MM.1S (cell line): ENCODE measurements at places on chromosomes 5 and 9.
A peak's percentile ranks its signal among the peaks of the same experiment; 100 is the strongest.

DNA sequence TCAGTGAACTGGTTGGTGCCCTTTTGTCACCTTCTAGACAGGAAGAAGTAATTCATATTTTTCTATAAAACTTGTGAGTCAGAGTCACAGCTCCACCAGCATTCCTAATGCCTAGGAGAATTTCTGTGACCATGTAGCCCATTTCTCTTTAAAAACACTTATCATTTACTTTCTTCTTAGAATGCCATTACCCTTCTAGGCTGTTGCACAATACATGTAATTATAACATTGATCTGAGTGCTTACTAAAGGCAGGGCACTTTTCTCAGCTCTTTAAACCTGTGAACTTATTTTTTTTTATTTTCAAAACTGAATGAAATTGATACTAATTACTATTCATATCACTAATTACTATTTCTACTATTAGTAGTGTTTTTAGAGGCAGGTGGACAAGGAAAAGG is 373.7 kb downstream of the TLE4 start:
- DNase-seq: no peak

DNA sequence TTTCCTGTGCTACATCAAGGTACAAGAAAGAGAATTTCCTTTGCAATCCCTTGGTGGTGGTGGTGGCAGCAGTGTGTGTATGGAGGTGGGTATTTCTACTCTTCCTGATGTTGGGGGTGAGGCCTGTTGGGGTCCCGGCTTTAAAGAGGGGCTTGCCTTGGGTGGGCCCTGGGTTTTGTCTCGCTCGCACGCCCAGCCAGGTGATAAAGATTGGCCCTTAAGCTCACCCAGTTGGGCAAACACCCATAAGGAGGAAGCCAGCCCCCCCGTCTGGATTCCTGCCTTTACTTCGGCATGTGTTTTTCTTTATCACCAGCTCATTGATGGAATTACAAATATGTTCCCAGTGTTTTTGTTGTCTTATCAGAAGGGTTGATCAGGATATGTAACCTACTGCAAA is 16.0 kb upstream of the SARDH start:
- DNase-seq: no peak

GRCh38 chr5:24644761-24645160 is at the start of gene CDH10:
TSS of gene CDH10 (minus strand) at chr5:24644978. CDS start at chr5:24593490, 51,488 bp downstream.
- DNase-seq: no peak

DNA sequence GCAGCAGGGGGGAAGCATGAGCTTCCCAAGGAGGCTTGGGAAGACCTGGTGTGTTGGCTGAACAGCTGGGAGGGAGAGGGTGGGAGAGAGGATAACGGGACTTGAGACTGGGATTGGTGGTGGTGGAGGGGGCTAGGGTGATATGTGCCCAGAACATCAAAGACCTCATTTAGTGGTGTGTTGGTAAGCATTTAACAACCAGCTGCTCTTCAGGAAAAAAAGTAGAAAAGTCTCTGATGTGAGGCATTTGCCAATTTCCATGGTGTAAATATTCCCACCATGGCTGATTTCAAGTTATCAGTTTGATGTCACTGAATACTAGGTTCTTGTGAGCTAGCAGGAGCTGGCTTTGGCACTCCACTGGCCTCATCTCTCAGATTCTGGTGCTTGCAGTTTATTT is 170.8 kb downstream of the MACROH2A1 start:
- DNase-seq: no peak

DNA sequence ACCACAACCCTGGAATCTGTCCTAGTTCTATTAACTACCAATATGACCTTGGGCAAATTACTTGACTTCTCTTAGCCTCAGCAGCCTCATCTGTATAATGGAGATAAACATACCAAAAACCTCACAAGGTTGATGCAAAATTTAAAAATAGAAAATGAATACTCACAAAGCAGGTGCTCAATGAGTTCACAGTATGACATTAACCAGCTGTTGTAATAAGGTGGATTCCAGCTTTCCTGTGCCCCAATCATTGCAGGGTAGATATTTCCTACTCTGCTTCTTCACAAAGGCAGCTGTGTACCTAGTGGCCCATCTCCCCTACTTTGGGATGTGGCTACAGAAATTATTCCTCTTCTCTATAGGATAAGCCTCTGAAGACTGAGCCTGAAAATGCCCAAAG is 8.8 kb downstream of the HTR4 start:
- DNase-seq: peak; percentile 38

DNA sequence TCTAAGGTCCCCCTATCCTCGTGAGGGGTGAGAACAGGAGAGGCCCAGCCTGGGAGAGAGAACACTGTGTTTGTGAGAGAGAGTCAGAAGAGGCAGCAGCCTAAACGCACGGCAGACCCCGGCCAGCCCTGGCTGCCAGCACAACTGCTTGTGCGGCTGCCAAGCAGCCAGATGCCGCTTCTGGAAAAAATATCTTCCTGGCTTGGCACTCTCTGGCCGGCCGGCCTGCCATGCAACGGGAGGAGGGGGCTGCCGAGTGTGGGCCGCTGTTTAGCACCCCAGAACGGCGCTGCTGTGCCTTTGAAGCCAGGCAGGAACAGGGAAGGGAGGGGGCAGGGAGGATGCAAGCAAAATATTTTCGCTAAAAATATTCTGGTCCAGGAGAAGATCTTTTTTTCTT is 105.0 kb downstream of the FGF18 start:
- DNase-seq: no peak

DNA sequence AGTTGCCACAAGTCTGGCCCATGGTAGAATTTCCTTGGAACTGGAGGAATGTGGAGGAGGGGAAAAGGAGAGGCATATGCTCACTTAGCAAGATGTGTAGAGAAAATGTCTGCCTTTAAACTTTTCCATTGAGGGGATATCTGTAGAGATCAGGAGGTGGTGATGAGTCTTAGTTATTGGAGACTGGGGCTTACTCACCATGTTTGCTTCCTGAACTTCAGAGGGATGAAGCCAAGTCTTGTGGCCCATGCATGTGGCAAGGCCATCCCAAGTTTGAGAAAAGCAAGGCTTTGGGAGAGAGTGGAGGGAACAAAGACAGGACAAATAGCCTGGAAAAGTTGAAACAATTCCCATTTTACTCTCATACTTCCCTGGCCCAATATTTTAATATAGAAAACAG is 124.5 kb downstream of the GDNF start:
- DNase-seq: no peak

DNA sequence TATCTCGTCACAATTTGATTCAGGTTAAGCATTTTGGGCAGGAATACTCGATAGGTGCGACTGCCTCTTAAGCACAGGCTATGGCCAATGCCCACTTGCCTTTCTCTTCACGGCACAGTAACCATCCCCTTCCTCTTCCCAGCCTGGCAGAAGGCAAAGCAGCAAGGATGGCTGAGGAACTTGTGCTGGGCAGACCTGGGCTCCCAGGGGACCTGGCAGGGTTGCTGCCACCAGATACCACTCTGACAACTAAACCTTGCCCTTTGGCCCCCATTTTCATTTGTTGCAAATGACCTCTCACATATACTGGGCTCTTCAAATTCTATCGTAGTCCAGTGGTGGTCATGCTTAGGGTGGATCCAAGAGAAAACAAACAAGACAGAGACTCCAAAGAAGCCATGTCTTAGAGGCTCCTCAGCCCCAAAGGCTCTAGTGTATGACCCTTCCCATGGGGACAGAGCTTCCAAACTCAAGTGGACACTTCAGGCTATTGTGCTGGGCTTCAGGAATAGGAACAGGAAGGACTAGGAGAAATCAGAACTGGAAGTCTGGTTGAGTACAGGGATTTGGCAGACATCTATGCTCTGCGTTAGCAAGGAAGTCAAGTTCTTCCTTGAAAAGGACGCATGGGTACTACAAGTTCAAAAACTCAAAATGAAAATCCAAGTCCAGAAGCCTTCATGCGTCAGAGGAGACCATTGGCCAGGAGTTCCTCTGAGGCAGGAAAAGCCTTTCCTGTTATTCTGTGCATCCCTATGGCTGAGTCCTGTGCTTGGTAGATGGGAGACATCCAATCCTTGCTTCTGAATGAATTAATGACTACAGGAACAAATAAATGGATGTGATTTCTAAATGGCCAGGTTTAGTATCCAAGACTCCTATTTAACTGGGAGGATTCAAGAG is 64.6 kb upstream of the PLPP1 start:
- DNase-seq: no peak

GRCh38 chr5:79936002-79936645 is 54.9 kb downstream of the MTX3 start:
- DNase-seq: no peak

- no peak for DNase-seq
Observed at GRCh38 chr5:11415751-11416150, 488.5 kb downstream of the CTNND2 start.

GRCh38 chr5:121688781-121689180 is 162.9 kb upstream of the FTMT start:
- no peak for DNase-seq

GRCh38 chr9:89788434-89788833 is 183.6 kb downstream of the GADD45G start:
- DNase-seq: no peak

DNA sequence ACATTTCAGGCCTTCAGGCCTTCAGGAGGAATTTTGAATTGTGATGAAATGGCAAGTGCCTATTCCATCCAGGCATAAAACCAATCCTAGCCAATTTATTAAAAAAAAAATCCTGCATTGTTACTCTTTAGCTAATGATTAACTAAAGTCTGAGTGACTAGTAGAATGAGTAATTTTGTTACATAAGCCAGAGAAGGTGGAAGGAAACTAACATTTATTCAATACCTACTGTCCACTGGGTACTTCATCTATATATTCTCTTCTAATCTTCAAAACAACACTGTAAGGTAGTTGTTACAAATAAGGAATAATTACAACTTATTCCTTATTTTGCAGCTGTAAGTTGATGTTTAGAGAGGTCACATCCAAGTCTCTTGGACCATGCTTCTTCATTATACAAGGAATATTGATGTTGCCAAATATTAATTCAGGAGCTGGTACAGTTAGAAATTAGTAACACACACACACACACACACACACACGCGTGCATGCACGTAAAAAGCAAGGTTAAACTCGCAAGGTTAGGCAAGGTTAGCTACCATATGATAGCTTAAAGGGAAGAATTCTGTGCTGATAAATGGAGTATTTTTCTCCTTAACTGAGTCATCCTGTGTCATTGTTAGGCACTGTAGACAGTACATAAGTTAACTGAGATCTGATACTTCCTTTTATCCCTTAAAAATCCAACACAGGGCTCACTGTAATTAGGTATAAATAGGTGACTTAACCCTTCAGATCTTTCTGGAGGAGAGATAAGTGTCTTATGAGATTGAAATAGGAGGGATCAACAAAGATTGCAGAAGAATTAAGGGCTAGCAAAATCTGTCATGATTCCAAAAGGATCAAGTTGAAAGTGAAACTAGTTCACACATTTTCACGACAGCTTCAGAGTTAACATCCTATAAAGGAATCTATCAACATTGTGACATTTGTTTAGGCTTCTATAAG is 596.9 kb downstream of the PDE4D start:
- DNase-seq: peak; percentile 18

DNA sequence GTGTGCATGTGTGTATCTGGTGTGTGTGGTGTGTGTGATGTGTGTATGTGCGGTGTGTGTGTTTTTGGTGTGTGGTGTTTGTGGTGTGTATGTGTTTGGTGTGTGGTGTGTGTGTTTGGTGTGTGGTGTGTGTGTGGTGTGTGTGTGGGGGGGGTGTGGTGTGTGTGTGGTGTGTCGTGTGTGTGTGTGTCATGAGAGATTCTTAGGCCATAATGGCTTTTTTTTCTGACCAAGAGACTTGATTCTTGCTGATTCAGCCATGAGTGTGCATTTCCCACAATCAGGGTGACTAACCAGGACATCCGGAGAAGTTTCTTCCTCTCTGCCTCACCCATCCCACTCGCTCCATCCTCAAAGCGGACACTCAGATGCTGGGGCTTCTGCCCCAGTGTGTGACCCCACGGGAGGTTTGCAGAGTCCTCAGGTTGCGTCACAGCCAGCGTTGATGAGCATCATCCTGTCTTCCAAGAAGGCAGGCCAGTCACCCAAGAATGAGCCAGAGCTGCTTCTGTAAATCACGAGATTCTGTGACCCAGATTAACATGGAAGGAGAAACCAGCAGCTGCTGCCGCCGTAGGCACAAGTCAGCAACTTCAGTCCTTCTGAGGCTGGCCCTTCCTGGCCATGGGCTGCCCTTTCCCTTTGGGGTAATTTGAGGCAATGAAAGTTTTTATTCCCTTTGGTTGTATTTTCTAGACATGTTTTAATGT is 12.5 kb upstream of the CTSL start:
- no peak for DNase-seq

DNA sequence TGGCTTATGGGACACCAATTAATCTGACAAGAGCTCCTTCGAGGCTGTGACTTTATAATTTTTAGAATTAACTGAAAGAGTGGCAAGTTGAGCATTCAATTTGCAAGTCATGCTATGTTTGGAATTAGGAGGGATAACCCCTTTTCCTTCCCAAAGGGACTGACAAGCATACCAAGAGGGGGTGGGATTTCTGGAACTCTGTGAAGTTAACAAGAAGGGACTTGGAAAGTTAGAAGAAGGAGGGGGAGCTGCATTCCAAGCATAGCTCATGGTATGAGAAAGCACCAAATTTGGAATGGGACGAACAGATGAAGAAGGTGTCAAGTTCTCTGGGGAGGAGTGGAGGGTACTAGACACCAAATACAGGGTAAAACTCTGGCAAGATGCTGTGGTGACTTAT is 8.9 kb upstream of the PALM2AKAP2 start:
- DNase-seq: no peak

GRCh38 chr9:95725045-95725444 is 150.4 kb upstream of the ERCC6L2 start:
- no peak for DNase-seq

- DNase-seq: no peak
Observed at GRCh38 chr5:54873691-54874090, 111.7 kb downstream of the ESM1 start.

- no peak for DNase-seq
Observed at GRCh38 chr9:134225816-134226215, 61.5 kb upstream of the RNU6ATAC start.

- no peak for DNase-seq
Observed at GRCh38 chr5:172788771-172789686, 18.0 kb upstream of the DUSP1 start.

DNA sequence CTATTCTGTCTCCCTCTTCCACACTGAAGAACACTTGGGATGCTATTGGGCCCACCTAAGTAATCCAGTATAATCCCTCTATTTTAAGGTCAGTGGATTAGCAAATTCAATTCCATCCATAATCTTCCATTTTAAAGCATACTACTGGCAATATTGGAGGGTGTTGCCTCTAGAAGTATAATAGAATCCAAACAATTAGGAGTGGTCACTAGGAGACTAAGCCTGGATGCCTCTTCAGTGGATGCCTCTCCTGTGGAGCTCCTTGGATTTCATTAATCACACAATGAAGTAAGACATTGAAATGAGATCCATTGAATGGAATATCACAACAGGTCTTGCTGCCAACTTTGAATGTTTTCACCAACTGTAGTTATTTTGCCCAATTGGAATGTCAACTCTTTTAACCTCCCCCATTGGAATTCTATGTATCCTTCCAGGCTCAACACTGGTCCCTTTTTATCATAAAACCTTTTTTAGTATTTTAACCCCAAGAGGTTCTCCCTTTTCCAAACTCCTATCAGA is 311.6 kb downstream of the PLK2 start:
- no peak for DNase-seq

- DNase-seq: no peak
Observed at GRCh38 chr5:149002053-149002452, 60.8 kb downstream of the SH3TC2 start.

GRCh38 chr9:69036309-69036708 is 757 bp downstream of the FXN start:
- DNase-seq: peak; percentile 45

GRCh38 chr5:17113174-17113958 is 104.1 kb upstream of the BASP1 start:
- no peak for DNase-seq
